HFFc6 (cell line): ENCODE measurements at places on chromosomes 5 and 9. TPM values are rescaled to one million over a fixed set of nuclear protein-coding genes. Genes with fewer than 3 reads are reported as not detected.

PHYKPL gene
- 22.0 to 23.6 TPM (median 22.6 TPM) in 3 replicates for total RNA-seq

DNA sequence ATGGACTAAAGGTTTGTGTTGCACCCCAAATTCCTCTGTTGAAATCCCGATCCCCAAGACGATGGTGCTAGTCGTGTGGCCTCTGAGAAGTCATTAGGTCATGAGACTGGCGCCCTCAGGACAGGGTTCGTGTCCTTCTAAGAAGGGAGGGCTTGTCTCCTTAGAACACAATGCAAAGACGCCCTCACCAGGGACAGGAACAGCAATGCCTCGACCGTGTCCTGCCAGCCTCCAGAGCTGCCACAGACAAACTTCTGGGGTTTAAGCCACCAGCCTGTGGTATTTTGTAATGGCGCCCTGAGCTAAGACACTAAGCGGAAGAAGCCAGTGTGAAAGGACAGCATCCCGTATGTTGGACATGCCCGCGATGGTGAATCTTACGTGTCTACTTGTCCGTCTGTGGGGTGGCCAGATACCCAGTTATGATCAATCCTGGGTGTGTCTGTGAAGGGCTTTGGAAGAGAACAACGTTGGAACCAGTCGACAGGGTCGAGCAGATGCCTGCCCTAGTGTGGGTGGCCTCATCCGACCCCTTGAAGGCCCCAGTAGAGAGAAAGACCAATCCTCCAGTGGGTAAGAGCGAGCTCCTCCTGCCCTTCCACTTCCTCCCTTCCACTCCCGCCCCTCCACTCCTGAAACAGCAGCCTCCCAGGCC, 279.2 kb upstream of the IRX2 start:
- H3K27me3 ChIP-seq = no peaks in the 10 kb centered on the region; the same call in 1 of the 2 replicates
- peaks cover 6% of the 10 kb centered on the region for H3K36me3 ChIP-seq
- H3K27ac ChIP-seq = no peak overlapping the region
- no peak for DNase-seq
- no peak overlapping the region for H3K4me3 ChIP-seq

PRLR gene
- total RNA-seq = 0.74 to 1.5 TPM (median 0.93 TPM) in 3 replicates

DNA sequence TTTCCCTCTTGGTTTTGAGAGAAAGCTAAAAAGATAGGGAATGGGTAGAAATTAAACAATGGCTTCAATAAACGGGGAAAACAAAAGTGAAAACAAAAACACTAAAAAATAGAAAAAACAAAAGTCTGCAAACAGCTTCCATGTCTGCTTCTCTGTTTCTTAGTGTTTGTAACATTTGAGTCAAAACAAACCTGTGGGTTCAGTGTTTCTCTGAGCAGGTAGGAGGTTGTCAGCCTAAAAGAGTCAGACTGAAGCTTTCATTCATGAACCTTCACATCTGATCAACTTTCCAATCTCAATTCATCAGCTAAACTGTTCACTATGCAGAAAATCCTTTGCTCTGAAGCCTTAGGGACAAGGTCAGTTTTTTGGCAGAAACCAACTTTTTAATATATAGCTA, 102.5 kb upstream of the ADAMTS16 start:
- H3K4me3 ChIP-seq = no peak overlapping the region
- H3K27ac ChIP-seq = no peak overlapping the region
- H3K36me3 ChIP-seq = no peaks in the 10 kb centered on the region
- no peaks in the 10 kb centered on the region; the same call in none of the 2 replicates for H3K27me3 ChIP-seq
